NCI-H524 (cell line): ENCODE measurements at places on chromosomes 6 and 20.
A peak's percentile ranks its signal among the peaks of the same experiment; 100 is the strongest.

- DNase-seq: no peak
Measured at GRCh38 chr20:33667245-33667675, 517 bp downstream of the ACTL10 start.

DNA sequence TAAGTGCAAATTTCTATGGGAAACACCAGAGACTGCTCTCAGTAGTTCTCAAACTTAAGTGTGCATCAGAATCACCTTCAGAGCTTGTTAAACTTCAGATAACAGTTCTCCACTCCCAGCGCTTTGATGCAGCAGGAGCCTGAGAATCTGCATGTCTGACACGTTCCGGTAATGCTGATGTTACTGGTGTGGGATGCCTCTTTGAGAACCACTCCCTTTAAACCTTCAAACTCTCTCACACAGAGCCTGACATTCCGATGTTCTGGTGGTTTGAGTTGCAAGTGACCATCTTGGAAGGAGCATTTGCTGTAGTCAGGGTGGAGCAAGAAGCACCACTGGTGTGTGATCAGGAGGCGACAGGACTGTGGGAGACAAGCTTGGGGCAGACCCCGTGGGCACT is 57.9 kb downstream of the OTOR start:
- DNase-seq: no peak

DNA sequence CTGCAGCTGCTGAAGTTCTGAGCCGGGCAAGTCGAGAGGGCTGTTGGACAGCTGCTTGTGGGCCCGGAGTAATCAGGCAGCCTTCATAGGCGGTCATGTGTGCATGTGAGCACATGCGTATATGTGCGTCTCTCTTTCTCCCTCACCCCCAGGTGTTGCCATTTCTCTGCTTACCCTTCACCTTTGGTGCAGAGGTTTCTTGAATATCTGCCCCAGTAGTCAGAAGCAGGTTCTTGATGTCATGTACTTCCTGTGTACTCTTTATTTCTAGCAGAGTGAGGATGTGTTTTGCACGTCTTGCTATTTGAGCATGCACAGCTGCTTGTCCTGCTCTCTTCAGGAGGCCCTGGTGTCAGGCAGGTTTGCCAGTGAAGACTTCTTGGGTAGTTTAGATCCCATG is 21.2 kb upstream of the MAPK13 start:
- no peak for DNase-seq

GRCh38 chr6:149086363-149086762 is 231.1 kb upstream of the TAB2 start:
- no peak for DNase-seq

GRCh38 chr6:4703382-4703781 is 72.8 kb upstream of the CDYL start:
- DNase-seq: no peak

- DNase-seq: no peak
Measured at GRCh38 chr6:168600381-168600780, 159.4 kb downstream of the SMOC2 start.

DNA sequence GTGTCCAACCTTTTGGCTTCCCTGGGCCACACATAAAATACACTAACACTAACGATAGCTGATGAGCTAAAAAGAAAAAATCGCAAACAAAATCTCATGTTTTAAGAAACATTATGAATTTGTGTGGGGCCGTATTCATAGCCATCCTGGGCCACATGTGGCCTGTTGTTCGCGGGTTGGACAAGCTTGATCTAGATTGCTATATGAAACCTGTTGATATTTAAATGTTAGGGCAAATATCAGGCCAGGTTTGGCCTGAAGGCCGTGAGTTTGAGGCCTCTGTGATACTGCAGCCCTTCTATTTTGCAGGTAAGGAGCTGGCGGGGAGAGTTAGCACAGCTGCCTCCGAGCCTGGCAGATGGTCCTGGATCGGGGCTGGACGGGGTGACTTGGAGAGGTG is 99.0 kb downstream of the CEBPB start:
- DNase-seq: no peak

GRCh38 chr6:96537726-96538125 is 16.1 kb downstream of the UFL1 start:
- no peak for DNase-seq

DNA sequence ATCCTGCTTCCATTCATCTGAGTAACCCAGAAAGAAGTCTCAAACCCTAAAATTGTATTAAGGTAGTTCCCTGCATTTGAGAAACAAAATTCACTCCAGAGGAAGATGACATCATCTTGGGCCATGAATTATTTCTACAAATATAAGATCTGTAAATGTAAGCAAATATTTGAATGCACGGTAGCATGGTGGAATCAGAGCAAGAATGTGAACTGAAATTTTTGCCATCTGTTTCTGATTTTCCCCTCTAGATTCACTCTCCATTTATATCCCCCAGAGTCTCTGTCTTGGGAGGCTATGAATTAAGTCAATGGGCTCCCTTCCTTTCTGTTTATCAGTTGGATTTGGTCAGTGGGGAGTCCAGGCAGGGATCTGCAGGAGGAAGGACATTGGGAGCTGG is 5.8 kb upstream of the MAP3K5 start:
- DNase-seq: no peak

- peak; percentile 20 for DNase-seq
Measured at GRCh38 chr20:12965870-12966251, 42.9 kb upstream of the SPTLC3 start.

- no peak for DNase-seq
Measured at GRCh38 chr6:11028959-11029358, 15.1 kb downstream of the ELOVL2 start.

DNA sequence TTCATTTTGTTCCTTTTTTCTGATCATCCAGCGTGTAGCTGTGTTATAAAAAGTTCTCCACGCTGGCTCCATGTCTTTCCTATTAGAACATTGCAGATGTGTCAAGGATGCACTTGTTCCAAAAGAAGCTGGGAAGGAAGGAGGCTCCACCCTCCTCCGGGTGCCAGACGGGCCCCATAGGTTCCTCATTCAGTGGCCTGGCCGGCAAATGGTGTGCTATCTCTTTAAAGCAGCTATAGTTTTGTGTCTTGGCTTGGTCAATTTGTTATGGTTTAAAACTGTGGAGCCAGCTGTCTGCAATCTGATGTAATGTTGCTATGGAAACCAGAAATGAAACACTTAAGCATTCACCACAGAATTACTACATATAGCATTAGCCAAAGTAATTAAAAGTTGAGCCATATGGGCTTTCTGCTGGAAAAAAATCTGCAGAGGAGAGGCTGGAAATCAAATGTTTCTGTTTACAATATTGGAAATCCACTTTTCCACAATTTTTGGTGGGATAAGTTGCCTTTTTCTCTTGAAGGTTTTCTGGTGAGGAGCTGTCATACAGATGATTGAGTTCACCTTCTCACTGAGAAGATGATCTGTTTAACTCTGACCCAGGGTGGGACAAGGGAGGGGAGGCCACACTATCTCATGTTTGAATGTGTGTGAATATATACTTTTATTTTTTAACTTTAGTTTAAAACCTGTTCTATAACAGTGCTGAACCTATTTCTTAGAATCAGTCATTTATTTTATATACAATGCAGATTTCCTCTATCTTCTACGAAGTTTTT is 167.4 kb downstream of the SASH1 start:
- peak; percentile 98 for DNase-seq
